IPS DF 19.7 (cell line): ENCODE measurements at places on chromosomes 12 and 14.

GRCh38 chr12:89731089-89731488 lies 22.5 kb upstream of the ATP2B1 start:
- no peak for DNase-seq

GRCh38 chr12:46266382-46266791 lies 2.5 kb downstream of the SLC38A1 start:
- DNase-seq, result no peak

DNA sequence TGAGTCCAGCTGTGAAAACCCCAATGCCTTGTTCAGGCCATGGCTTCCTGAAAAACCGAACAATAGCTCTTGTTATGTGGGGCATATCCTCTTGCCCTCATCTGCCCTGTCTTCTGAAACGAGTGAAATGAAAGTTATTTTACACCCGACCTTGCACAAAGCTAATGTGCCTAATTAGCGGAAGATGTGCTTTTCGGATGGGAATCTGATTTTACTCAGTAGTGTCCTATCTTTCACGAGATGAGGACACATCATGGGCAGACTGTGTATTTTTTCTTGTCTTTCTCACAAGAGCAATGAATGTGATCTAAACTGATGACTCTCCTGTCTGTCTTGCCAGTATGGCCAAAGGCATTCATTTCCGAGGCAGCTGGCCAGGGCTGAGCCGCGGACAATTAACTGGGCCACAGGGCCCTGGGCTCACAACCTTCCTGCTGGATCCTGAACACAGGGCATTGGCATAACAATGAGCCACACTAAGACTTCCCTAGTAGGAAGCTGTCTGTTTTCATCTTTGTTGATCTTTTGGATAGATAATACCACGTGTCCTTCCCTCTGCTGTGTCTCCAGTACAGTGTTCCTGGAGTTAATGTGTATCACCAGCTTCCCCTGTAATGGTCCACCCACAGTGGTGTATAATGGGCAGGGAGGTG lies 86.0 kb upstream of the HIF1A start:
- DNase-seq, result peak; percentile 40

DNA sequence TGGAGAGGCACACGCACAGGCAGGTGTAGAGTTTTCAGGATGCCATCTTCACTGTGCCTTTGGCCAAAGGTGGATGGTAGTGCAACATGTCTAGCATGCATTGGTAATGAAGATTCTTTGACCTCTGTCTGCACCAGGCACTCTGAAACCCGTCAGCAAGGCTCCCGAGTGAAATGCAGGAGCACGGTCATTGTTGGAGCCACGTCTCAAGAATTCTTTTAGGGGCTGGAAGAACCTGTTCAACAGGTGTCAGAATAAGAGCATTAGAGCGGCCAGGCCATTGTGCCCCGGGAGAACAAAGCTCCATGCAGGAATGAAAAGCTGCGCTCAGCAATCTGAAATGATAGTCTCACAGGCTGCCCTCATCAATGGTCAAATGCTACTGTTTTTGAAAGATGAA lies 40.2 kb upstream of the DICER1 start:
- DNase-seq, result no peak

DNA sequence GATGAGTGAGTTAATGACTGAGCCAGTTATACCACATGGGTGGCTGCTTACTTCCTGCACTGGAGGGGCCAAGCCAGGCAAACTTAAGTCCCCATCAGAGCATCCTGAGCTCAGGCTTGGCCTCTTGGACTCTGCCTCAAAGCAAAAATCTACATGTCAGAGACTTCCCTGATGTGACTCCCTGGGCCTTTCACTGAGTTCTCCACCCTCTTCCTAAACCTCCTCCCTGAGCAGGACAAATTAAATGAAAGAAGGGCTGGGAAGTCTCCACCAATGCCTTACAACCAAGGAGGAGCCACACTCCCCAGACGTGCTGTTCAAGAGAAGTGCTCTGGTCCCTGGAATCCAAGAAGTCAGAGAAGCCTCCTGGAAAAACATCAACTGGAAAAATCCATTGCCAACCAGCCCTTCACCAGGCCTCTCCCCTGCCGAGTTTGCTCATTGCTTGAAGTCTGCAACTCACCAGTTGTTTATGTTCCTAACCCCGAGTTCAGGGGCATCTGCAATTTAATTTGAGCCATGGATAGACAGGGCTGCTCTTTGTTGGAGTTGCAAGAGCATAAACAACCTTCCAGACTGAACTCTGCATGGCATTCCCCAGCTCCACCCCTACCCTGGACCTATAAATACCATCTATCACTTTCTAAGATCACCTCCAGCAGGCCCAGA lies 160.5 kb downstream of the ANO2 start:
- no peak for DNase-seq

DNA sequence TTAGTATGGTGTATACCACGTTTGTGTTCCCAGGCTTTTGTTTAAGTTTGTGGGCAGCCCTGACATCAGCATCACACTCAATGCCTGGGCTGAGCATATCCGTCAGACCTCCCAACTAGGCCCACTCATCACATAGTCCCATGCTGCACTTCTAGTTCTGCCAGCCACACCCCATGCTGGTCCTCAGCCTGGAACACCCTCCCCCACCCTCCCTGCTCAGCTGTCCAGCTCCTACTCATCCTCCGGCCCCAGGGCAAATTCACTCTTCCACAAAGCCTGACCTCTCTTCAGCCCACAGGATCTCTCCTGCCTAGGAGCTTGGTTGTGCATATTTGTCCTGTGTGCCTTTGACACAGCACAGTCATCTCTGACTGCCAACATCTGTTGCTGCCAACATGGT lies 3.9 kb upstream of the ENDOU start:
- no peak for DNase-seq

GRCh38 chr12:128266541-128267130 lies 334 bp upstream of the TMEM132C start:
- no peak for DNase-seq
